ENCODE measurements at places on chromosomes 4 and X.
A peak's percentile ranks its signal among the peaks of the same experiment; 100 is the strongest.

- DNase-seq: peak; percentile 60
Observed at GRCh38 chr4:3613967-3614730, 81.9 kb upstream of the LRPAP1 start.

DNA sequence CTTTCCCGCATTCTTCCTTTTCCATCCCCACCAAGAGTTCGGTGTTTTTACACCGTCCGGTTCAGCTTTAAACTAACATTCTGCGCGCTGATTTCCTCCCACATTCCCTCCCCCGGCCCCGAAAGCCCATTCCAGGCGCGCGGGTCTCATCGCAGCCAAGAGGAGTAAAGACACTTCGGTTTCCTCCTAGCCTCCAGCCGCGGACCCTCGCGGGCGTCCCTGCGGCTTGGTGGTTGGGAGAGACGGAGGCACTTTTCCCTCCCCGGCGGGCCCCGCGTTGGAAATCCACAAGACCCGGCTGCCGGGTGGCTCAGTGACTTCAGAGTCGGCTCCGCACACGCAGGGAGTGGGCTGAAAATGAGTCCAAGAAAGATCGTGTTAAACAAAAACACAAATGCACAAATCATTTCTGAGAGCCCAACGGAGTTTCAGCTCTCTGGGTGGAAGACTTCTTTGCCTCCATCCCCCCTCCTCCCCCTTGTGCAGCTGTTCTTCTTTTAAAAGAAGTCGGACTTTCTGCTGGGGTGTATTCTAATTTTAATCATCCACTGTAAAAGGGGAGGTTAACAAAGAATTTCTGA is 2.0 kb upstream of the ARX start:
- no peak for DNase-seq

DNA sequence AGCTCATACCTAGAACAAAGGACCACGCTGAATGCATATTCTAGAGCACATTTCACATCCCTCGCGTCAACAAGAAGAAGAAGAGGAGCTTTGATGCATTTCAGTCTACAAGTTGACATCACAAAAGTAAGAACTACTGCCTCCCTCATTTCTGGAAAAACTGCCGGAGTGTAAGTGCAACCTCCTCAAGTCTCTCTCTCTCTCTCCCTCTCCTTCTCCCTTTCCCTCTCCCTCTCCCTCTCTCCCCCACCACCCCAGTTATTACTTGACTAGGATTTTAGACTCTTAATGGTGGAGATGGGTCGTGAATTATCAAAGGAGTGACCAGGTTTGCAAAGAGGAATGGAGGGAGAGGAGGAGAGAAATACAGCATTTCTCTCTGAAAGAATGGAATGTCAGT is 1.4 kb upstream of the IRS4 start:
- no peak for DNase-seq

DNA sequence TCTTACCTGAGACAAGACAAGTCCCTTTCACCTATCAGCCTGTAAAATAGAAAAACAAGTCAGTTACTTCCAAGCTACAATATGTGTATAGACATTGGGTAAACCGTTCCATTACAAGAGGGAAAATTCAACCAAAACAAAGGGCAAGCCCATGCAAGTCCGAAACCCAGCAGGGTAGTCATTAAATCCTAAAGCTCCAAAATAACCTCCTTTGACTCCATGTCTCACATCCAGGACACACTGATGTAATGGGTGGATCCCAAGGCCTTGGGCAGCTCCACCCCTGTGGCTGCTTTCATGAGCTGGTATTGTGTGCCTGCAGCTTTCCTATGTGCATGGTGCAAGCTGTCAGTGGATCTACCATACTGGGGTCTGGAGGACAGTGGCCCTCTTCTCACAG is 14.7 kb upstream of the FAM47B start:
- no peak for DNase-seq

DNA sequence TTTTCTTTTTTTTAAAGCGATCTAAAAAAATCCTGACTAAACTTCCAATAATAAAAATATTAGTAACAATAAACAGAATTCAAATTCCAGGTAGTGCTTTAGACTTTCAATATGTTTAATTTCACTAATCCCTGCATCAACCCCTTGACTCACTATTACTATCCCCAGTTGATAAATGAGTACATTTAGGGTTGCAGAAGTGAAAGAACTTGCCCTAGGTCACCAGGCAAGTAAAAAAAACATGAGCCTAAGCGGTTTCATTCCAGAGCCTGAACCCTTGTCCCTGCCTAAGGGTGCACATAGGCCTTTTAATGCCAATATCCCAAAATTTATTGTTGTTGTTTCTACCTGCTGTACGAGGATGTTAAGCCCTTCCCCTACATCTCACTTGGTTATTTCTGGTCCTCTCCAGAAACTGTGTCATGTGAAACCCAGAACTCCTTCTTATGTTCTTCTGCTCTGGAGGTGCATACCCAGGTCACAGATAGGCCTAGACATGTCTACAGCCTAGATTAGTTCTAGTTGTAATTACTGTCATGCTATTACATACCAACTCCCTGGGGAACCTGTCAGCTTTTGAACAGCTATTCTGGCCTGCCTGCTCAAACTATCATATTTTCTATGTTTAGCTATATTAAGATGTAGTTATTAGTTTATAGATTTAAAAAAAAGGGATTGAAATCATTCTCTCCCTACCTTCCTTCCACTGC is 244.5 kb upstream of the PITX2 start:
- no peak for DNase-seq

- DNase-seq: no peak
Observed at GRCh38 chr4:7783541-7783940, 156.1 kb downstream of the AFAP1 start.

- no peak for DNase-seq
Observed at GRCh38 chrX:85379174-85379907, at the start of gene POF1B. POF1B (minus strand) TSS chrX:85379665; CDS start chrX:85379454, 211 bp downstream.

All from left hindlimb (tissue), 1 donor.